Activated effector memory CD4-positive, alpha-beta T cell treated with Interleukin-2 at 50 U/mL for 16 hours (primary cell): ENCODE measurements at places on chromosomes 5 and 9.

- DNase-seq, result no peak
Measured at GRCh38 chr9:87615547-87616148, 110.3 kb upstream of the CTSL start.

DNA sequence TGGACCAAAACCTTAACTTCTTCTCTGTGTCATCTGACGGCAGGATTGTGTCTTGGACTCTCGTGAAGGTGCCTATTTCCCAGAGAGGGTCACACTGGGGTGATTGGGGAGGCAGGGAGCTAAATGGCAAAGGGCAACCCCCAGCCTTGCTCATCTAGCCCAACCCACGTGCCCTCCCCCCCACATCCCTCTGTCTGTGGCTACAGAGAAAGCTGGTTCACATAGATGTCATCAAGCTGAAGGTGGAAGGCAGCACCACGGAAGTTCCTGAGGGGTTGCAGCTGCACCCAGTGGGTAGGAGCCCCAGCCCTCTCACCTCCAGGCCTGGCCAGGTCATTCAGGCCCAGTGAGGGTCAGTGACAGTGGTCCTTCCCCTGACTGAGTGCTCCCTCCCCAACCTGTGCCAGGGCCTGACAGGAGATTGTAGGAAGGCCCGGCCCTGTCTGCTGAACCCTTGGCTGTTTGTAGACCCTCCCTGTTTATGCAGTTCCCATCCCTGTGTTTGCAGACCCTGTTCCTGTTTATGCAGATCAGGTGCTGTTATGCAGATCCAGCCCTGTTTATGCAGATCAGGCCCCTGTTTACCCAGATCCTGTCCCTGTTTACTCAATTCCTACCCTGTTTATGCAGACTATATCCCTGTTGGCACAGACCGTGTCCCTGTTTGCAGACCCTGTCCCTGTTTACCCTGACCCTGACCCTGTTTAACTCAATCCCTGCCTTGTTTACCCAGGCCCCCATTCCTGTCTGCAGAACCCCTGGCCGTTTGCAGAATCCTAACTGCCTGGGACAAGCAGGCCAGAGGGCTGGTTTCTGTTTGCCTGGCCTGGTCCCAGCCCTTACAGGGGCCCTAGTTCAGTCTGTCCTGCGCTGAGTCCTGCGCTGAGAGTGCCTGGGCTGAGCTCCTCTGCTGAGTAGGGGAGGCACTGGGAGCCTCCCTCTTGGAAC is 10.4 kb downstream of the ENHO start:
- DNase-seq, result no peak

DNA sequence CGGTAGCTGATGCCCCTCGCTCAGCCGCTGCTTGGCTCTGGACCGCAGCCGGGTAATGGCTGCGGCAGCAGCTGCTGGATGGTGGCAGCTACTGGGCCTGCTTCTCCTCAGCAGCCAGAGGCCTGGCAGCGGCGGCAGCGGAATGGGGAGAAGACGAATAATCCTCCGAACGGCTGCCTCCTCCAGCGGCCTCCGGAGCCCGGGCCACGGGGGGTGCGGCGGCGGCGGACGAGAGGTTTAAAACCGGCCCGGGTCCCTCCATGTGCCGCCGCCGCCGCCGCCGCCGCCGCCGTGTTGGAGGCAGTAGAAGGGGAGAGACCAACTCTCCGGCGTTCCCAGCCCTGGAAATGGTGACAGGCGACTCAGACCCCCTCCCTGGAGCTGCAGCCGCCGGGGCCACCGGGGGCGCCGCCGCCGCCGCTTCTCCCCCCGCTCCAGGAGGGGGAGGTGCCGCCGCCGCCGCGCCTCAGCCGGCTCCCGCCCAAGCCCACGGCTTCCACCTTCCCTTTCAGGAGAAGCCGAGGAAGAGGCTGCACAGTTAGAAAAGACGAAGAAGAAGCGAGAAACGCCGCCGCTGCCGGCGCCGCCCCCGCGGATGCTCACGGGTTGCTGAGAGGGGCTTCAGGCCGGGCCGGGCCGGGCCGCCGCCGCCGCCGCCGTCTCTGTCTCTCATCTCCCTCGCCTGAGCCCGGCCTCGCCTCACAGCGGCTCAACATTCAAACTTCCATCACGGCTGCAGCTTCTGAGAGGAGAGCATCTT is 118.4 kb upstream of the PRSS3 start:
- peak; percentile 6 for DNase-seq

- no peak for DNase-seq
Measured at GRCh38 chr5:42377496-42377895, 45.7 kb upstream of the GHR start.

DNA sequence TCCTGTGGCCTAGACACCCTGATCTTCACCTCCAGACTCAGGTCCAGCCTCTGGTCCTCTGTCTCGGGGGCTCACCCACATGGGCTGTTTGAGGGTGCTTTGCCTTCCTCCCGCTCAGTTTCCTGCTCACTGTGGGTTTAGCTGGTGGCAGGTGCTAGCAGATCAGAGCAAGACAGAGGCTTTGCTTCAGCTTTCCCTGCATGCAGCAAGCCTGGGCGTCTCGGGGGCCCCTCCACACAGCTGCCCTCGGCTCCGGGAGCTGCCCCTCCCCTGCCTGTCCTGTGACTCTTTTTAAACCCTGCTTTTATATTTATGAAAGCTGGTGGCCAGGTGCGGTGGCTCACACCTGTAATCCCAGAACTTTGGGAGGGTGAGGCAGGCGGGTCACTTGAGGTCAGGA is 14.6 kb downstream of the MRPL36 start:
- no peak for DNase-seq

GRCh38 chr5:58672521-58672920 is 89.6 kb downstream of the RAB3C start:
- no peak for DNase-seq

DNA sequence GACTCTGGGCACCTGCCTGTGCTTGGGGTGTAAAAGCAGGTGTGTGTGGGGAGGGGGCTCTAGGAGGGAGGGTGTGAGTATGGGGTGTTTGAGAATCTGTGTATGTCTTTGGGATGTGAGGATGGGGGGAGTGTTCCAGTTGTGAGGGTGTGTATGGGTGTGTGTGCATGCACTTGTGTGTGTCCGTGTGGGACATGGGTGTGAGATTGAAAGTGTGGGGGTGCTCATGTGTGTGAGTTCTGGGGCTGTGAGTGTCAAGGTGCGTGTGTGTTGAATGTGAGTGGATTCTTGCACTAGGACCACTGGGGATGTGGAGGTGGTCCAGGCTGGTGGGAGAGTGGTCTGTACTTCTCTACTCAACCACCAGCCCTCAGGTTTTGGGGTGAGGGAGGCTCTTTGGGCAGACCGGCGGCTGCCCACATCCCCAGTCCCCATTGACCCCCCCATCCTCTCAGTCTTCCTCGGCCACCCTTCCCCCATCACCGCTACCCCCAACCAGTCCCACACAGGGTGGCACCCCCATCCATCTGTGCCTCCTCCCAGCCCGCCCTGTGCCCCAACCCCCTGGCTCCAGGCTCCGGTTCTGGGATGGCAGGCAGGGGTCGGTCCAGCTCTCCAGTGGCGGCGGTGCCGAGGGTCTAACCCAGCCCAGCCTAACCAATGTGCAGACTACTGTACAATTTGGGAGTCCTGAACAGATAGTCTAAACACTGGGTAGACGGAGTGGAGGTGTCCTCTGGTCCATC is 31.5 kb downstream of the GOLGA2 start:
- DNase-seq, result no peak

DNA sequence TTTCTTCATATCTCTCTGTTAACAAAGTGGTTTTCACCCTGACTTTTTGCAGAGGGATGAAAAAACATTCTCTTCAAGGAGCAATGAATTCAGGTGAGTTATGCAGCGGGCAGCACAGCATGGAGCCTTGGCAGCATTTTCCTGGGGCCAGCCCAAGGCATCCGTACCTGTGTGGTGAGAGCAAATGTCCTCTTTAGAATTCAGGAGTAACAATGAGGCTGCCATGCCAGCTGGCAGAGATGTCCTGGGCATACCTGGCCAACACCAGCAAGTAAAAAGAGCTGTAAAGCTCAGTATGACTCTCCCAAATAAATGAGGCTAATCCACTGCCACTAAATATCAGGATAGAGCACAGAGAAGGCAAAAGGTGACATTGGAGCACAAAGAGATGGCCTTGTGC is 277.6 kb upstream of the TRPC7 start:
- no peak for DNase-seq

DNA sequence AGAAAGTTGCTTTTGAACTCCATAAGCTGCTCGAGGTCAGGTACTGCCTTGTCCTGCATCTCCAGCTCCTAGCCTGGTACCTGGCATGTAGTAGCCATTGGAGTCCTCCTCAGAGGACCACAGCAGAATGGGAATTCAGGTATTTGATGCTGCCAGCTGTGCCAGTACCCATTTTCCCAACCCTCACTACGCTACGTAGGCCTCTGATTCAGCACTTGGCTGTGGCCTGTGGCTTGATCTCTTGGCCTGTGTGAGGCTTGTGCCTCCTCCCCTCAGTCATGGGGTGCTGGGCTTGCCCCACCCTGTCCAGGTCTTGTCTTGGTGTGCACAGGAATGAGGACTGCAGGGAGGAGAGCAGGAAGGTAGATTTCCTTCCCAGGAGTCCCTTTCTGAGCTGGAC is 11.8 kb downstream of the OTULIN start:
- DNase-seq, result peak; percentile 21

DNA sequence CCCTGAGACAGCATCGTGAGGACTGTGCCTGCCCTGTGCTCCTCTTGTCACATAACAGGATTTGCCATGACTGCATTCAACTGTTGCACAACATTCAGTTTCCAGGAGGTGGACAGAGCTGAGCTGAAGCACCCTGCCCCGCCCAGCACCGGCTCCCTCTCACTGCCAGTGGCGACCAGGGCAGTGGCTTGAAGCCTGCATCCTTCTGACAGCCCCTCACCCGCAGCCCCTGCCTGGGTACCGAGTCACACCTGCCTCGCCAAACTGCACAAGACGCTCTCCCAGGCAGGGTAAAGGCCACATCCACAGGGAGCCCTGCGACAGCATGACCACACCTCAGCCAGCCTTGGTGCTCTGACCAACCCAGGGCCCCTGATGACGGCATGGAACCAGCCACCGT is 59.9 kb upstream of the ZNF354A start:
- DNase-seq, result no peak

GRCh38 chr5:1515311-1515920 is 8.3 kb downstream of the LPCAT1 start:
- DNase-seq, result no peak

DNA sequence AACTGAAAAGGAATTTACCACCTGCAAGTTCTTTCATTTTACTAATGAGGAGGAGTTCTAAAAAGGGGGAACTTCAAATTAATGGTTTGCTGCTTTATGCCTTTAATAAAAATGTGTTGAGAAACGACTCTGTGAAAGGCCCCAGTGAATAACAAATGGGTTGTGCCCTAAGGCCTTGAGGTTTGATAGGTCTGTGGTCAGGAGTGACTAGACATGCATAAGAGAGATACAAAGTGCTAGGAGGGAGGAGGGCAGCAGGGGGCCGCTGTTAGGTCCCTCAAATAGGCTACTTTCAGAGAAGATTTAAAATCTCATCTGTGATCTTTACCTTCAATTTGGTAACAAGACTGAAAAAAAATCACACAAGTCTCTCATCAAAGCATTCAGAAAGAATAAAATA is 58.3 kb downstream of the FAM81B start:
- no peak for DNase-seq

GRCh38 chr5:65247594-65247993 is 234.1 kb downstream of the ADAMTS6 start:
- no peak for DNase-seq

- no peak for DNase-seq
Measured at GRCh38 chr9:125992557-125992956, 245.4 kb downstream of the PBX3 start.

DNA sequence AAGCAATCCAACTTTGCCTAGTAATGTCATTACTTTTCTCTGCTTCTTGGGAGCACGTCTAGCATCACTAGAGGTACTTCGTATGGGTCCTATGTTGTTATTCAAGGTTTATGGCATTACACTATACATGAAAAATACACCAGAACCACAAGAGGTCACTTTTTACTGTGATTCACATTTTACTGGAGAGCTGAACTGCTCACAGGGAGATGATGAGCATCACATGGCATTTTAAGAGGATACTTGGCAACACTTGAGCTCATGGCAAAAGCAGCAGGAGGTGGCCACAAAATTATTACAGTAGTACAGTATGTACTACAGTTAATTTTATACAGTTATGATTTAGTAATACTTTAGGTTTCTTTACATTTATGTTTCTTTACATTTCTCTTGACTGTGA is 223.4 kb downstream of the PARP8 start:
- no peak for DNase-seq

DNA sequence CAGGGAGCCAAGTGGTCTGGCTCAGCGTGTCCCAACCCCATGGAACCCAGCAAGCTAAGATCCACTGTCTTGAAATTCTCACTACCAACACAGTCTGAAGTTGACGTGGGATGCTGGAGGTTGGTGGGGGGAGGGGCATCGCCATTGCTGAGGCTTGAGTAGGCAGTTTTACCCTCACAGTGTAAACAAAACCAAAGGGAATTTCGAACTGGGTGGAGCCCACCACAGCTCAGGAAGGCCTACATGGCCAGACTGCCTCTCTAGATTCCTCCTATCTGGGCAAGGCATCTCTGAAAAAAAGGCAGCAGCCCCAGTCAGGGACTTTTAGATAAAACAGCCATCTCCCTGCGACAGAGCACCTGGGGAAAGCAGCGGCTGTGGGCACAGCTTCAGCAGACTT is 17.1 kb upstream of the FBXL17 start:
- no peak for DNase-seq
